ENCODE measurements at places on chromosomes 3 and 15. TPM values are rescaled to one million over a fixed set of nuclear protein-coding genes. Genes with fewer than 3 reads are reported as not detected.

DNA sequence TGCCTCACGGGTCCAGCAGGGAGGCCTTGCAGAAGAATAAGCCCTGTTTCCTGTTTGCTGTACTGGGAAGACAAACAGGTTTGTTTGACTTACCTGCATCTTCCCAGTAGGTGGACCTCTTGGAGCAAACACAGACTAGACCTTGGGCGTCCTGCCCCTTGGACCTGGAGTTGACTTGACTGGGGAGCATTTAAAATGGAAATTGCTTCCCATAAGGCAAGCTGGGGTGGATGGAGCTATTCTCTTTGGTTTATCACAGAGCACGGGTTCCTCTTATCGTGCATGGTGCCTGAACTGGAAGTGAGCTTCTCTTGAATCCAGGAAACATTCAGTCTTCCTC is 151.4 kb downstream of the RPLP1 start:
- peak; percentile 35 for DNase-seq
- H3K27ac ChIP-seq, result no peak overlapping the region
- peaks cover 9% of the 10 kb centered on the region for H3K4me1 ChIP-seq
- H3K4me3 ChIP-seq, result no peak overlapping the region

DNA sequence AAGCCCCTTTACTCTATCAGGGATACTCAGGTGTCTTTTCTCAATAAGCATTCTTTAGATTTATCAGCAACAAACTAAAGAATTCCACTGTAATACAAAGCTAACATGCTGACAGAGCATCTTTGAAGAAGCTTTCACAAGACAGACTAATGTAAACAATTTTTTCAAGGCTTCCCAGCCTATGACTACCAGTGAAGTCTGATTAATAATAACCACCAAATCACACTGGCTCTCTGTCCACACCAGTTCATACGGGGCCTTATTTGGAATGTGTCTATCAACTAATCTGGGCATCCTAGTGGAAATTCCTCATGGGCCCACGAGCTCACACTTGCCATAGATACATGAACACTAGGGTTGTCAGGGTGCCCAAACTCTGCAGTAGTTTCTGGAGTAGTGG is 84.5 kb downstream of the EFL1 start:
- no peak overlapping the region for H3K27ac ChIP-seq
- DNase-seq, result no peak
- H3K27me3 ChIP-seq, result no peaks in the 10 kb centered on the region
- H3K36me3 ChIP-seq, result no peaks in the 10 kb centered on the region
- H3K4me1 ChIP-seq, result peaks cover 12% of the 10 kb centered on the region
- no peak overlapping the region for H3K4me3 ChIP-seq

VGLL3 gene
- 10.4 TPM for total RNA-seq

IQCB1 gene
- total RNA-seq, result 27.7 TPM
